Kidney (tissue), 22 donors: ENCODE measurements at places on chromosomes 6 and 20.

- no peak for DNase-seq
Measured at GRCh38 chr6:47890326-47890875, 108.6 kb downstream of the OPN5 start.

DNA sequence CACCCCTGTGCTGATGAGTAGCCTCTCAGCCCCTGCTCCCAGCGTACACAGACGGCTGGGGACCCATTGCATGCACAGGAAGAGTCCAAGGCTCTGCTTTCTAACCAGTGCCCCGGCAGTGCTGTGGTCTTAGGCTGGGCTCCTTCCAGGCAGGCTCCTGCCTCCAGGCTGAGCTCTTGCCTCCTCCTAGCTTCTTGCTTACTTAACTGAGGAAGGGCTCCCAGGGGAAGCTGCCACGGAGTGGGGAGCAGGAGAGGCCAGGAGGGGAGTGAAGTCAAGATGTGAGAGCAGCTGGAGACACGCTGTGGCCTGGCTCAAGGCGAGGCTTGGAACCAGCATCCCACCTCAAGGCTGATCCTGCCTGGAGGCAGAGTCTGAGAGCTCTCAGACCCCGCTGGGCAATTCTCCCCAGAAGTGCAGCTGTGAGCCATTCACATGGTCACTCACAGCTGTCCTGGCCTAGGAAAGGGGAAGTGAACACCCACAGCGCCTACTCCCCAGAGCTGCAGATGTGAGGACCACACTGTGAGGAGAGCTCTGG is 141.0 kb downstream of the TBXT start:
- DNase-seq = no peak

DNA sequence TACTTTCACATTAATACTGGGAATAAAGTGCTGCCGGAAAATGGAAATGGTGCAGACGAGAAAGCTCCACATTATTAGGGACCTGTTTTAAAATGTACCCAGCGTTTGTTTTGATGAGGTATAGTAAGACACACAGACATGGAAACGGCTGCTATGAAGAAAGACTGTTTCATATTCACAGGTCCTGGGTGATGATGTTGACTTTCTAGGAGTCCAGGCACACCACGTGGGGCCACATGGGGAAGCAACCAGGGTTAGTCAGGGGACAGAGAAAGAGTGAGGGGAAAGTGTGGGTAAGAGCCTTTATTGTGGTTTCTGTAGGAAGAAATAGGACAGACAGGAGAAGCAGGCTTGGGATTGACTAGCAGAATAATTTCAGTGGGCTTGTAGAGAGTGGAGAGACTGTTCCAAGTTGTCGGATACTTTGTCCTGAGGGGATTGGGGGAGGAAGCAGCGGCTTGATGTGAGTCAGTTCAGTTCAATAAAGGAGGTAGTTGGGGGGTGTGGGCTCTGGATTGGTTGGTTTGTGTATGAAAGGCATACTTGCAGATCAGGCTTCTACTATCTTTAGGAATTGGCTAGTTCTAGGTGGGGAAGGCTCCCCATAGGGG is 112.0 kb upstream of the MCHR2 start:
- DNase-seq = no peak

GRCh38 chr6:154508573-154509375 is 1.7 kb downstream of the CNKSR3 start:
- no peak for DNase-seq

- DNase-seq = no peak
Measured at GRCh38 chr6:127950566-127951145, 49.8 kb upstream of the THEMIS start.
